LoVo (cell line): ENCODE measurements at places on chromosomes 5 and 9.

GRCh38 chr5:152072091-152072490, 147.4 kb upstream of the GLRA1 start:
- DNase-seq, result no peak

GRCh38 chr9:104506565-104506964, 2.5 kb downstream of the OR13F1 start:
- no peak for DNase-seq

- DNase-seq, result no peak
Observed at GRCh38 chr5:103428411-103428871, 134.1 kb downstream of the NUDT12 start.

GRCh38 chr5:34789021-34789531, 49.9 kb upstream of the TTC23L start:
- no peak for DNase-seq

GRCh38 chr5:1885404-1885755, 2.7 kb upstream of the IRX4 start:
- DNase-seq, result no peak

- no peak for DNase-seq
Observed at GRCh38 chr9:36798350-36799065, 225.8 kb downstream of the MELK start.

- DNase-seq, result no peak
Observed at GRCh38 chr5:135454946-135455345, 2.8 kb upstream of the TIFAB start.

DNA sequence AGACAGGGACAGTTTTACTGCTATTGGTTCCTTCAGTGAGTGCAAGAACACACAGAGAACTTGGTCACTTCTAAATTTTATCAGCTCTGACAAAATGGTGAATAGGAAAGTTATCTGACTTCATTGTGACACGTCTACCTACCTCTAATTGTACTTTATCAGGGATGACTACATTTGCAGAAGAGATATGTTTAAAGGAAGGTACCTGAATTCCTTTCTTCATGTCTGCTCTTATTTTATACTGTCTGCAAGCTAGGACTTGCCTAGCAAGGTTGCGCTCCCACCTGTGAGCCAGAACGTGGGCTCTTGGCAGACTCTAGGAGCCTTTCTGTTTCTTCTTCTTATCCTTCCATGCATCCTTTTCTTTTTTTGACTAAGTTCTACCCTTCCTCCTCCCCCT, 1.6 kb downstream of the SLC27A6 start:
- no peak for DNase-seq

- no peak for DNase-seq
Observed at GRCh38 chr5:20522905-20523482, 535.0 kb upstream of the CDH18 start.
